ENCODE measurements at places on chromosomes 1 and 21.

DNA sequence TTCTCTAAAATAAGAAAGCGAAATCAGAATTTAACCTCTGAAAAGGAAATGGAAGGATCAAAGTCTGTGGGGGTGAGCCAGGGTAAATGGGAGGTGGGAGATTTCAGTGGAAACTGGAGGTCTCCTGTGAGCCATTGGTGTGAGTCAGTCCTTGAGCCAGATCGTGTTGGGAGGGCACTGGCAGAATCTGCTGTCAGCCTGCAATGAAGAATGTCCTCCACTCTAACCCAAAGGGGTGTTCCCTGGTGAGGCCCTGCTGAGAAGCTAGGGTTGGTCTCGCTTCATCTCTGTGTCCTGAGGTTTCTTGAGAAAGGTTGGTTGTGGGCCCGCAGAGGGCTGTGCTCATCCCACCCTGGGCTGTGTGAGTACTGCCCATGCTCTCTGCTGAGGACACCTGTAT lies 2.4 kb downstream of the QSOX1 start:
- H3K27ac ChIP-seq, result peak overlapping the region; percentile 71
- H3K4me1 ChIP-seq, result peaks cover 41% of the 10 kb centered on the region
- H3K36me3 ChIP-seq, result no peaks in the 10 kb centered on the region
- DNase-seq, result peak; percentile 33
- no peaks in the 10 kb centered on the region for H3K27me3 ChIP-seq

GRCh38 chr1:54376430-54377039 lies 29.7 kb downstream of the SSBP3 start:
- peak overlapping the region; percentile 81 for H3K27ac ChIP-seq
- peak; percentile 56 for DNase-seq
- H3K27me3 ChIP-seq, result no peaks in the 10 kb centered on the region
- H3K4me3 ChIP-seq, result no peak overlapping the region

DNA sequence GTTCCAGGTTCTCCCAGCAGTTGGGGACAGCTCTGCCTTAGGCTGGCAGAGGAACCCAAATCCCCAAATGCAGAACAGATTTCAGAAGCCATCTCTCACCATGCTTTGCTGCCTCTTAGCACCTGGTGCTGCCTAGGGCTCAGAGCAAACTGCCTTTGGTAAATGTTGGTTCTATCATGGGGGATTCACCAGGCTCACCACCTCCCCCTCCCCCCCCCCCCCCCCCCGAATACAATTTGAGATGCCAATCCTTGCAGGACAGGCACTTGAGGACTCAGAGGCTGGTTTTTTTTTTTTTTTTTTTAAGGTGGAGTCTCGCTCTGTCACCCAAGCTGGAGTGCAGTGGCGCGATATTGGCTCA lies 447 bp upstream of the PAQR6 start:
- no peaks in the 10 kb centered on the region for H3K36me3 ChIP-seq
- H3K27ac ChIP-seq, result no peak overlapping the region
- no peaks in the 10 kb centered on the region for H3K27me3 ChIP-seq
- no peak overlapping the region for H3K4me3 ChIP-seq
- DNase-seq, result no peak

GRCh38 chr1:33009561-33009960 lies 27.1 kb downstream of the AK2 start:
- no peaks in the 10 kb centered on the region for H3K36me3 ChIP-seq
- H3K4me3 ChIP-seq, result no peak overlapping the region
- H3K4me1 ChIP-seq, result peaks cover 14% of the 10 kb centered on the region
- no peak for DNase-seq

GRCh38 chr1:107804134-107804533 lies 160.8 kb downstream of the VAV3 start:
- H3K36me3 ChIP-seq, result no peaks in the 10 kb centered on the region
- H3K27me3 ChIP-seq, result no peaks in the 10 kb centered on the region
- H3K27ac ChIP-seq, result no peak overlapping the region
- no peak for DNase-seq

- no peak for DNase-seq
- no peak overlapping the region for H3K27ac ChIP-seq
- H3K27me3 ChIP-seq, result no peaks in the 10 kb centered on the region
- peaks cover 22% of the 10 kb centered on the region for H3K4me1 ChIP-seq
- no peak overlapping the region for H3K4me3 ChIP-seq
Measured at GRCh38 chr1:201454608-201455007, 14.4 kb downstream of the PHLDA3 start.

- no peaks in the 10 kb centered on the region for H3K27me3 ChIP-seq
- H3K27ac ChIP-seq, result no peak overlapping the region
- no peak for DNase-seq
- H3K36me3 ChIP-seq, result no peaks in the 10 kb centered on the region
- no peaks in the 10 kb centered on the region for H3K4me1 ChIP-seq
Measured at GRCh38 chr21:14593230-14593629, 47.1 kb upstream of the SAMSN1 start.

DNA sequence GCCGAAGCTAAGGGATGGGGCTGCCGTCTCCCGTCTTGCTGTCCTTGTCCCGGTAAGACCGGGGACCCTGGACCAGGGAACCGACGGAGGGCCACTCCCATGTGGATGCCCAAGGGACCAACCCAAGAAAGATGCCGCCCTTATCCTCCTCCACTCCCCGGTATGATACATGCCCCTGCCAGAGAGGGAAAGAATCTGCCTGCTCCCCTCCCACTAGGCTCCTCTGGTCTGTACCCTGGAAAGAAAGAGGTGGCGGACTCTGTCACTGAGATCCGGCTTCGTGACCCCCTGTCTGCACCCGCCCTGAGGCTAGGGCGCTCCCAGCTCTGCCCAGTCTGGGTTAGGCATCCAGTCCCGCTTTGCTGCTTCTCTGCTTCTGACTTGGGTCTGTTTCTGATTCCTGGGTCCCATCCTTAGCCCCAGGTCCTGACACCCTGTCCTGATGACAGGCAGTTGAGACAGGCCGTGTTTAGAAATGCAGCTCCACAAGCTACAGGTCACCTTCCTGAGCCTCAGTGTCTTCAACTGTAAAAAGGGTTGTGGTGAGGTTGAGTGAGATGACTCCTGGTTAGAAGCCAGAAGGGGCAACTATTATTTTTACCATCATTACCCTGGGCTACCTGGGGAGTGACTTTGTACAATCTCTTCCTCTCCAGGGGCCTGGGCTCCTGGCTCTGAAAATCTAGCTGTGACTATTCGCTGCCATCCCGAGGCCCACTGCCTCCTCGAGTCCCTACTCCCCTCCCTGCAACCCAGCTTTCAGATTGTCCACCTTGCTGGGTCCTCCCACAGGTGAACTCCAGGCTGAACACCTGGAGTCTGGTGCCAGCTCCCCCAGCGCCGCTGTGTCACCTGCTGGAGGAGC lies 3.7 kb downstream of the MATN1 start:
- peak overlapping the region; percentile 100 for H3K27ac ChIP-seq
- H3K36me3 ChIP-seq, result no peaks in the 10 kb centered on the region
- H3K27me3 ChIP-seq, result no peaks in the 10 kb centered on the region
- DNase-seq, result no peak

- no peak for DNase-seq
- no peaks in the 10 kb centered on the region for H3K27me3 ChIP-seq
- H3K4me3 ChIP-seq, result no peak overlapping the region
Measured at GRCh38 chr1:42414551-42415496, 34.2 kb downstream of the RIMKLA start.

- H3K36me3 ChIP-seq, result no peaks in the 10 kb centered on the region
- no peaks in the 10 kb centered on the region for H3K4me1 ChIP-seq
- no peak overlapping the region for H3K27ac ChIP-seq
- no peak overlapping the region for H3K4me3 ChIP-seq
- DNase-seq, result no peak
- H3K27me3 ChIP-seq, result no peaks in the 10 kb centered on the region
Measured at GRCh38 chr1:1175221-1176062, 1.8 kb downstream of the TTLL10 start.

- no peaks in the 10 kb centered on the region for H3K36me3 ChIP-seq
- DNase-seq, result peak; percentile 34
- H3K27me3 ChIP-seq, result no peaks in the 10 kb centered on the region
Measured at GRCh38 chr1:212179394-212180076, 105.7 kb upstream of the PPP2R5A start.

- no peaks in the 10 kb centered on the region for H3K27me3 ChIP-seq
- no peak overlapping the region for H3K4me3 ChIP-seq
Measured at GRCh38 chr1:185284116-185284515, 32.9 kb downstream of the IVNS1ABP start.

DNA sequence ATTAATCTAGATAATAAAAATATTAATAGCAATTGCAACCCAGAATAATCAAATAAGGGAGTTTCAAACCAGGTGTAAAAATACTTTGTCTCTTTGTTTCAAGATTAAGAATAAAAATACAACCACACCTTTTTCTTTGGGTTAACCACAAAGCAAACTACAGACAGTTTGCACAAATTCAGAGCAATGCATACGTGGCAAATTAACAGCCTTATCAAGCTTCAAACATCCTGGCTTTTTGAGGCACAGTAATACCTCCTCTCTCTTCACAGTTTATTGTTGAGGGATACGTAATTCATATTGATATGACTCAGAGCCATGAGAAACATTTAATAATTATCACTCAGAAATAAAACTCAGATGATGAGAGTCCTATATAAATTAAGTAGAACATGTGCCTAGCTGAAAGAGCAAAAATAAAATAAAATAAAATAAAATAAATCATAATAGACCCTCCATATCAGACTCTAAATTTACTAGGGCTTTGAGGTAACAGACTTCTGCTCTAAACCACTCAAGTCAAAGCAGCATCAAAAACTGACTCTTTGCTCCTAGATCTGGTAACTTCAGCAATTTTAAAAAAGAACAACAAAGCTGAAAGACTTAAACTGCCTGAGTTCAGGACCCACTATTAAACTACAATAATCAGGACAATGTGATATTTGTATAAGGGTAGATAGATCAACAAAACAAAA lies 11.4 kb downstream of the EDEM3 start:
- H3K4me3 ChIP-seq, result no peak overlapping the region
- H3K4me1 ChIP-seq, result no peaks in the 10 kb centered on the region
- H3K36me3 ChIP-seq, result no peaks in the 10 kb centered on the region

GRCh38 chr1:225612287-225612686 lies 40.6 kb downstream of the ENAH start:
- peak; percentile 31 for DNase-seq
- H3K36me3 ChIP-seq, result no peaks in the 10 kb centered on the region
- H3K27ac ChIP-seq, result peak overlapping the region; percentile 68
- H3K4me3 ChIP-seq, result no peak overlapping the region

- DNase-seq, result peak; percentile 5
- peaks cover 55% of the 10 kb centered on the region for H3K4me1 ChIP-seq
- no peaks in the 10 kb centered on the region for H3K27me3 ChIP-seq
- H3K36me3 ChIP-seq, result no peaks in the 10 kb centered on the region
- H3K4me3 ChIP-seq, result no peak overlapping the region
Measured at GRCh38 chr21:46027851-46028493, 46.4 kb downstream of the COL6A1 start.

DNA sequence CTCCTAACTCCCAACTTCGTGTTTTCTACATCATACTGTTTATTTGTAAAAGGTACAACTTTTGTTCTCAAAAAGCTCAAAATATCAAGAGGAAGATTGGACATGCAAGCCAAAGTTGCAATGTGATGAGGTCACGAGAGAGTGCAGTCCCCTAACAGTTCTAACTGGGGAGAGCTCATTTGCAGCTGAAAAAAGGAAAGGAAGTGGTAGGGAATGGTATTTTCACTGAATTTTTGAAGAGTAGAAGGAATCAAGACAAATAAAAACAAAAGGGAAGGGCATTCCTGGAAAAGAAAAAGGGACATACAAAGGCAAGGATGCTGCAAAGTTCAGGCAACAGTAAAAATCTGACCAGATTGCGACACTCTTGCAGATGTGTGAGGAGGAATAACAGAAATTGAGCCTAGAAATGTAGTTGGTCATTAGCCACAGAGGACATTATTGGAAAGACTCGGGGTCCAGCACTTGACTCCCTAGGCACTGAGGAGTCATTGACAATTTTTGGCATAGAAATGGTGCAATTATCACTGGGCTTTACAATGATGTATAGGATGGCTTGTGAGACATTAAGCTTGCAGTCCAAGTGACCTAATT lies 67.9 kb downstream of the TBX15 start:
- H3K27me3 ChIP-seq, result no peaks in the 10 kb centered on the region
- no peaks in the 10 kb centered on the region for H3K36me3 ChIP-seq
- no peak for DNase-seq
- H3K27ac ChIP-seq, result no peak overlapping the region

DNA sequence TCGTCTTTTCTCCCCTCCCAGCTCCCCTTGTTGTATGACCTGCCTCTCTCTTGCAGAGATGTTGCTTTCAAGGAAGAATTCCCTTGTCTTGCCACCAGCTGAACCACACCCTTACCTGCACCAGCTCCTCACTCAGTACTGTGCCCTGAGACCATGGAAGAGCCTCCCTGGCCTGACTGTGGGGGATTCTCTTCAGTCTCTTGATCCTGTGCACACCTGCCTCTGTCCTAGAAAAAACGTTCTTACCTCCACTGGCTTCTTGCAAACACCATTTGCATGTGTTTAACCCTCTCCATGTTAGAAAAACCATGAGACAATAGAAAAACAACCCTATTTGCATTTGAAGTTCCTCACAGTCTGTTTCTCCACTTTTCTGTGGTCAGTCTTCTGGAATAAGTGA lies 43.3 kb upstream of the FCRL4 start:
- H3K4me3 ChIP-seq, result no peak overlapping the region
- no peaks in the 10 kb centered on the region for H3K36me3 ChIP-seq
- DNase-seq, result no peak
- H3K4me1 ChIP-seq, result no peaks in the 10 kb centered on the region

DNA sequence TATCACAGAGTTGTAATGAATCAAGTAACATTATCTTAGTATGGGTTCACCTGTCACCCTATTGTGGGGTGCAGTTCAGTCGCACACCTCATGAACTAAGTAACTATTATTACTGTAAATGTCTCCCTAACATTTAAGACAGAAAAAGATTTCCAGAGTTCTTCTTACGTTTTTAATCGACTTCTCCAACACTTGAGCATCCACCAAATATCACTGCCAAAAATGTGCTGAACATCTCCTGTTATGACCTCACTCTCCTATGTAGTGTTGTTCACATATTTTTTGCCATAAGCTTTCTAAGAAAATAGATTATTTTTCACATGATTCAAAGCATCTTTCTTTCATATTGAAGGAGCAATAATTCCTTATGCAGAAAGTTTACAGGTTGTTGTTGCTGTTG lies 1.3 kb downstream of the TTLL7 start:
- no peaks in the 10 kb centered on the region for H3K36me3 ChIP-seq
- no peak overlapping the region for H3K4me3 ChIP-seq
- DNase-seq, result no peak
- H3K27ac ChIP-seq, result no peak overlapping the region
- H3K27me3 ChIP-seq, result peaks cover 28% of the 10 kb centered on the region

DNA sequence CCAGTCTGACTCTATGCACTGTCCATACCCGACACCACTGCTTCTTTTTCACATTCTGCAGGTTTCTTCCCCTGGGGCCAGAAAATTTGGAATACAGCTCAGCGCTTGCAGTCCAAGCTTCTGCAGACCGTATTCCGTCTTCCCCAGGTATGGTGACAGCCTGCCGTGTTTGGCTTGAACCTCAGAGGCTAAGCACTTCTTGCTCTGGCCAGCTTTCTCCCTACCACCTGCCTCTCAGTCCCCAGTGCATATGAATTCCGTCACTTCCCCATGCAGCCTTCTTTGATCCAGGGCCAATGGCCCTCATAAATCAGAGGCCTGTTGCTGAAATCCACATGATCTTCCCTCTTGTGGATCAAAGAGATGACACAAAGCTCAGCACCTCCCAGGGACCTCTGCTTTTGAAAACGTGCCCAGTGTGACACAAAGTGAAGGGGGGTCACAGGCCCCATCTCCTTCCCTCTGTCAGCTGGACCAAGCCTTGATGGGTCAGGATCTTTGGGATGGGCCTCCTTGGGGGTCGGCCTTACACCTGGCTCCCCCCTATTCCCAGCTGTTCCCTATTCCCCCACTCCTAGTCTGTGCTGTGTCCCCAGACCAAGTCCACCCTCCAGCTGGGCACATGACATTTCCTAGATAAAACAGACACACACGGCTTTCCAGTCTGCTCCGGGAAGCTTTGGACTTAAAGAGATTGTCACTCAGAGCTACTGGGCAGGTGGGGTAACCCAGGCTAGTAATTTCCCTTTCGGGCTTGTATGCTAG lies 66.6 kb downstream of the HMGB4 start:
- DNase-seq, result no peak
- H3K36me3 ChIP-seq, result no peaks in the 10 kb centered on the region
- no peaks in the 10 kb centered on the region for H3K4me1 ChIP-seq

Measured in hepatocyte (in vitro differentiated cells).